ENCODE measurements at places on chromosomes 16 and 17.

- DNase-seq = no peak
These were observed 696.0 kb upstream of the EEF2KMT start for GRCh38 chr16:5793556-5793955.

GRCh38 chr16:85974428-85975375 lies 75.7 kb downstream of the IRF8 start:
- no peak for DNase-seq

DNA sequence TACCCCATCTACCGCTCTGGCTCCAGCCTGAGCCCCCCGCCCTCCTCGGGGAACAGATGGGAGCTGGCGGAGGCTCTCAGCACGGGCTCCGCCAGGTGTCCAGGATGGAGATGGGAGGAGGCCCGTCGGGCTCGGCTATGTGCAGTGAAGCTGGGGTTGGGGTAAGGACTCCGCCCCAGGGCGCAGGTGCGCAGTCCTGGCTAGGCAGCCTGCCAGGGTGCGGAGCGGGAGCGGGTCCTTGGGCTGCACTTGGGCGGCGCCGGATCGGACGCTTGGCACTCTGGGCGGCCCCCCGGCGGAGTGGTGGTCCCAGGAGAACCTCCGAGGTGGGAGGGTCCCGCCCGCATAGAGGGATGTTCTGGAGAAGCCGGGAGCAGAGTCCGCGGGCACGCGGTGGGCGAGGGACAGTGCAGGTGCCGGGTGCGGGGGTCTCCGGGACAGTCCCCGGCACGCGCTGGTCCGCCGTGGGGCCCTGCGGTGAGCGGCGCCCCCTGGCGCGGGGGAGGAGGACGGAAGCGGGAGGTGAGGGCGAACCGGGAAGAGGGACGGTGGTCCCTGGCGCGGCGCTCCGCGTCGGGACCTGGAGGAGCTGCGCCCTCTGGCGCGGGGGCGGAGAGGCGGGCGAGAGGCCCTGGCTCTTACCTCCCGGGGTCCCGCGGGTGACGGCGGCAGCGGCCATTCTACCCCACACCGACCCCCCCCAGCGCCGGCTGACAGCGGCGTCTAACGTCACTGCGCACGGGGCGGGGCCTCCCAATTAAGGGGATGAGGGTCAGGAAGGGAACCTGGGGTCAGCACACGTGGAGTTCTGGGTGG lies at the start of gene CAMTA2:
Gene CAMTA2, minus strand, starts transcription at position 725 of the 816 bp plus-strand sequence. CDS start 1,453 bp downstream, outside the sequence.
- DNase-seq = peak; percentile 79

DNA sequence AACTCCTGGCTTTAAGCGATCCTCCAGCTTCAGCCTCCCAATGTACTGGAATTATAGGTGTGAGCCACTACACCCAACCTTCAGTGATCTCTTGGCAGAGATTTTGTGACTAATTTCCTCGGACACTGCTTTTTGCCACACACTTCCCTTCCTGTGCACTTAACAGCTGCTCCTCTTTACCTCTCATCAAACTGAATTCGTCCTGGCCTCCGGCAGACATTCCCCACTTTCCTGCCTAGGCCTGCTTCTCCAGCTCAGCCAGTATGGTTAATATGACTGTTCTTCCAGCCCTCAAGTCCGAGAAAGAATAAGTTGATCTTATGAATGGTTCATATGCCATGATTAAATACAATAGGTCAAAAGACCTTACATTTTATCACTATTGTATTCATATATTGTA lies 69.0 kb upstream of the MTMR4 start:
- DNase-seq = no peak

GRCh38 chr17:35449371-35449931 lies 885 bp upstream of the SLFN13 start:
- no peak for DNase-seq

DNA sequence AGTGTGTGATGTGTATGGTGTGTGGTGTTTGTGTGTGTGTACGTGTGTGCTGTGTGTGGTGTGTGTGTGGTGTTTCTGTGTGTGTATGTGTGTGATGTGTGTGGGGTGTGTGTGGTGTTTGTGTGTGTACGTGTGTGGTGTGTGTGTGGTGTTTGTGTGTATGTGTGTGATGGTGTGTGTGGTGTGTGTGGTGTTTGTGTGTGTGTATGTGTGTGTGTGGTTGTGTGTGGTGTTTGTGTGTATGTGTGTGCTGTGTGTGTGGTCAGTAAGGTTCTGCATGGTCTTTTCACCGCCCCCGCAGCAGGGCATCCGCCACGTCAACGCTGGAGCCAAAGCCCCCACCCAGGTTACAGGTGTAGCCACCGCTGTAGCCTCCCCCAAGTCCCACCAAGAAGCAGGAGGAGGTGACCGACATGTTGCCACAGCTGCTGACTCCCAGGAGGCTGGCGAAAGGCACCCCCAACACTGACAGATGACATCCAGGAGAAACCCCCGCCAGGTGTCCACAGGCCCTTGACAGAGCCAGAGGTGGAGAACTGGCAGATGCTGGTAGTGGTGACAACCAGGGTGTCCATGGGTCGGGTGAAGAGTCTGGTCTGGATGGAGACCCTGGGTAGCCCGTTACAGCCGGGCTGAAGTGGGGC lies 9.3 kb upstream of the KRT17 start:
- no peak for DNase-seq

- no peak for DNase-seq
These were observed 969.1 kb upstream of the CDH8 start for GRCh38 chr16:63005356-63005755.

DNA sequence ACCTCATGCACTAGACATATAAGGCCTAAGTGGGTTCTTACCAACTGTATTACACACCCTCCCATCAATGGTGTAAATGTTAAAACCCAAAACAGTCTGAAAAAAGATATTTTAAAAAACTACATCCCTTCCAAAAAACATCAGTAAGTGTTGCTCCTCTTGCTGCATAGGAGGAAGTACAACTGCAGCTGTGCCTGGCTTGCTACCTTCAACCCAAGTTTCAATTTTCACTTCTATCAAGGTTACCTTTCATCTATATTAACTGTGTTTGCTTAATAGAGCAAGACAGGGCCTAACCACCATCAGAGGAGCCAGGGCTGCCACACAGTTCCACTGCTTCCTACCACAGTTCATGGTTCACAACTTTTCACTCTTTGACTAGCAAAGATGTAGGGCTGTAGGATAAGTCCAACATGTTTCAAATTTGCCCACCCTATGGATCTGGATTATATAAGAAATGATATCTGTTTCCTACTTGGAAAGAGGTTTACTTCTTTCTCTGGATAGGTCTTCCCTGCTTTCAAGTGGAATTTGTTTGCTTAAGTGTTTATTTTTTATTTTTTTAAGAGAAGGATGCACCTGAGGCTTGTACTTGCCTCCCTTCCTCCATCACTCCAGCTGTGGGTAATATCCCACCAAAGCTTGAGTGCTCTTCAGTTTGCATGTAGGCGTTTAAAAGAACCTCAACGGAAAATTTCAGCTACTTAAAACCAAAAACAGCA lies 56.7 kb downstream of the GRB7 start:
- no peak for DNase-seq

GRCh38 chr17:80625627-80626026 lies 81.0 kb downstream of the RPTOR start:
- DNase-seq = no peak

DNA sequence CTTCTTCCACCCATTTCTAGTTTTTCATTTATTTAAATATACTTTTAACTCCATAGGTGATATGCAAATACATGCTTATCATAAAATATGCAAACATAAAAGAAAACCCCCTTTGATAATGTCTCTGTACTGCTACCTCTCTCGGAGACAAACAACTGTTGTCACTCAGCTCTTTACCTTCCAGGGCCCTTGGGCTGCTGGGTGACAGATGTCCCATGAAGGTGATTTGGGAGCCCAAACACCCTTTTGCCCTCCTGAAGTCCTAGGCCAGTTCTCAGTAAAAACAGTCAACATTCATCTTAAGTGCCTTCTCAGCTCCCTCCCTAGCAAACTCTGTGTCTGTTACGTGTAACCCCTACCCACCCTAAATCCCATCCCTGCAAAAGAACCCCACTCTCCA lies 37.5 kb downstream of the CHD9 start:
- DNase-seq = no peak

All from stimulated activated CD8-positive, alpha-beta memory T cell treated with anti-CD3 and anti-CD28 coated beads, Interleukin-15, amount 100 ng/mL, for 48 hours (primary cell).